ENCODE measurements at places on chromosomes 3 and 15. TPM values are rescaled to one million over a fixed set of nuclear protein-coding genes. Genes with fewer than 3 reads are reported as not detected.

DNA sequence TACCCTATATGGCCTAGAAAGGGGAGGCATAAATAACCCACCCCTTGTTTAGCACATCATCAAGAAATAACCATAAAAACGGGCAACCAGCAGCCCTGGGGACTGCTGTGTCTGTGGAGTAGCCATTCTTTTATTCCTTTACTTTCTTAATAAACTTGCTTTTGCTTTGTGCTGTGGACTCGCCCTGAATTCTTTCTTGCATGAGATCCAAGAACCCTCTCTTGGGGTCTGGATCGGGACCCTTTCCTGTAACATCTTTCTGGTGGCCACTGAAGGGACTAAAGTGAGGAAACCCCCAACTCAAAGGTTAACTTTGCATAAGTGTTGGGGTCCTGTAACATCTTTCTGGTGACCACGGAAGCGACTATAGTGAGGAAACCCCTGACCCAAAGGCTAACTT lies 15.7 kb upstream of the HHATL start:
- no peak for DNase-seq

GRCh38 chr3:185361920-185362319 lies 1.0 kb upstream of the MAP3K13 start:
- DNase-seq, result no peak

DNA sequence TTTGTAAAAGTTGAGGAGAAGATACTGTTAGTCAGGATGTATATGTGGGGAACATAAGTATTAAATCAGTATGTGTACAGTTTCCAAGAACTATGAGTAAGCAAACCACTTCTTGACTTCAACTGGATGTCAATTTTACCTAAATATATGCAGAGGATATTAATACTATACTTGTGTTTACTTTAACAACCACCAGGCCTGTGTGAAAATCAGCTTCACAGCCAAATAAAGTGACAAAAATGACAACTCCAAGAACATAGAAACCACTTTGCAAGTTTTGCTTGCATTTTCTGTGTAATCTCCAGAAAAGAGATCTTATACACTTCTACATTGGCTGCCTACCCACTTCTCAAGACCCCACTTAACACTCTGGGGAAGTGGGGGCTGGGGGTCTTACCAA lies 293.3 kb upstream of the RORA start:
- no peak for DNase-seq

- DNase-seq, result no peak
Observed at GRCh38 chr3:27345493-27345892, 23.7 kb downstream of the NEK10 start.

DNA sequence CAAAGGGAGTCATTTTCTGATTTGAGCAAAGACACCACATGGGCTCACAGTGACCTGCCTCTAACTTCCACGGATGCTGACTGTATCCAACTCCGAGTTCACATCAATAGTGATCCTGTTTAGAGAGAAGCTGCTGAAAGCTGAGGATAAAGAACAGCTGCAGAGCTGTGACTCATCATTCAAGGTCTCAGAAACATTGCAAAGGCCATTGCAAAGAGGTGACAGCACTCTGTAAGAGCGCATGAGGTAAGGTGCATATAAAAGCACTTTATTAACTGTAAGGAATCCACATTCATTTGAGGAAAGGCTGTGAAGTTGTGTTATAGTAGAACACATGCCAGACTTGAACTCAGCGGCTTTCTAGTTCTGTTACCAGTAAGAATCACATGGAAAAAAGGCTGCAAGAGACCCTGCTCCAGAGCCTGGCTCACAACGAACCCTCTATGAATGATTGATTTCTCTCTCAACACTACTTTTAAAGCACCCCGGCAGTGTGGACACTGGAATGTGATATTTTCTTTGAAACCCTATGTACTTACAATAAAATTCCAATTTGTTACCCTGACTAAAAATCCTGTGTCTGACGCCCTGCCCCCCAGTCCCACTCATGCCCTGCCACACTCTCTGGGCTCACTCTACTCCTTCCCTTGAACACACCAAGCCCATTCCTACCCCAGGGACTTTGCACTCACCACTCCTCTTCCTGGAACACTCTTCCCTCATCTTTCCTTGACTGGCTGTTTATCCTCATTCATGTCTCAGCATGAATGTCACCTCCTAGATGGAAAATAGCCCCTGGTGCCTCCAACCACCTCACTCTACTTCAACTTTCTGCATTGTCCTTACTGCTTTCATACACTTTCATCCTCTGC lies 111.2 kb downstream of the LSM3 start:
- DNase-seq, result no peak

DNA sequence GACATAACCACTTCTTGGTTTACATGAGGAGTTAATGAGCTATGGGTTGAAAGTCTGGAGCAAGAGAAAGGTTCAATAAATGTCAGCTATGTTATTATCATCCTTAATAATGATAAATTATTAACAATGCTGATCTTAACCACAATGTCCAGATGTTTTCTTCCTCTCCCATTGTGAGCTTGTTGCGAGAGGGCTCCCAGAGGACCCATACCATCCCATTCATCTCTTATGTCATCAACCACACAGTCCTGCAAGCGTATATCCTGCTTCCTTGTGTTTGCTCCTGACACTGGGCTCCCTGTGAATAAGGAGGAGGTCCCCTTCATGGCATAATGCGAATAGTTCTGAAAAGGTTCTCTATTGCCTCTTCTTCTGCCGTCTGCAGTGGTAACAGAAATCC lies 266.8 kb downstream of the TLE3 start:
- no peak for DNase-seq

DNA sequence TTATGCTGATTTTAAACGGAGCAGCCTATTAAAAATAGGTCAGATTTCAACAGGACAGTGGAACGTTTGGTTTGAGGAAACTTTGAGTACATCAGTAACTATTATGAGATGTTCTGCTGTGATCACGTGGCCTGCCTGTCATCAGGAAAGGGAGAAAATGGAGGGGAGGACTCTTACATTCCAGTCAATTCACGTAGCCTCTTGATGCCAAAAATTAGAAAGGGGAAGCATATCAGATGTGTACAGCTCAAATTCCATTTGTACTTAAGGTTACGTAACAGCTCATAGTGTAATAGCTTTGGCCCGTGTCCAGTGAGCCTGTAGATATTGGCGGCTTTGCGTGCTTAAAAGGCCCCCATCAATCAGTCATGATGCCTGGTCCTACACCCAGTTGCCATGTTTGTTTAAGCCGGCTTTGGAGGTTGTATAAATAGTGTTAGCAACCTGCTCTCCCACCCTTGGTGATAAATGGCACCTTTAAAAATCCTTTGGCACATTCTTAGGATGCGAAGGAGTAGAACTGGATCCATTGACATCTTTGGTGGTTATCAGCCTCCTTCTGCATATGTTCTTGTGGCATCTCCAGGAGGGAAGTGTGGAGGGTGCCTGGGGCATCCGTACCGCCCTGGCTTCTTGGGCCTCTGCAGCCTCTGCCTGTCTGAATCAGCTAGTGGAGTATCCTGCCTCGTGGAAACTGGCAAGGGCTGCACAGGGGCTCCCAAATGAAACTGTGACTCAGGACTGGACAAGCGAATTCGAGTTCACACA lies 163.9 kb downstream of the THSD4 start:
- DNase-seq, result peak; percentile 68

GRCh38 chr3:15289661-15290060 lies 42.7 kb downstream of the SH3BP5 start:
- no peak for DNase-seq

ITIH3 gene
- not detected for total RNA-seq

GOLGA8T gene
- not detected for total RNA-seq

SGO1 gene
- total RNA-seq, result not detected

DNASE1L3 gene
- total RNA-seq, result 1.4 TPM

GPR149 gene
- total RNA-seq, result not detected

C2CD4A gene
- total RNA-seq, result 2.3 TPM

CDHR4 gene
- not detected for total RNA-seq

ANO10 gene
- total RNA-seq, result 16.1 TPM

FBLN2 gene
- total RNA-seq, result 29.1 TPM

PAK6 gene
- total RNA-seq, result 3.0 TPM

SNX22 gene
- 0.17 TPM for total RNA-seq

Measured in psoas muscle (tissue), 8 donors.